ENCODE measurements at places on chromosomes 11 and 22. TPM values are rescaled to one million over a fixed set of nuclear protein-coding genes. Genes with fewer than 3 reads are reported as not detected.

OR2D2 gene
- total RNA-seq = 0.36 TPM

GRCh38 chr11:73366265-73366610, 10.0 kb upstream of the RELT start:
- H3K27ac ChIP-seq = no peak overlapping the region
- no peaks in the 10 kb centered on the region for H3K27me3 ChIP-seq
- no peak for DNase-seq
- no peak overlapping the region for H3K4me3 ChIP-seq
- peaks cover 76% of the 10 kb centered on the region for H3K36me3 ChIP-seq
- no peaks in the 10 kb centered on the region for H3K4me1 ChIP-seq

- no peak overlapping the region for H3K27ac ChIP-seq
- no peaks in the 10 kb centered on the region for H3K4me1 ChIP-seq
- peak; percentile 74 for DNase-seq
- H3K4me3 ChIP-seq = no peak overlapping the region
- H3K27me3 ChIP-seq = peaks cover 9% of the 10 kb centered on the region
- no peaks in the 10 kb centered on the region for H3K36me3 ChIP-seq
These were observed 43.2 kb downstream of the LMO1 start for GRCh38 chr11:8220261-8221045.

DNA sequence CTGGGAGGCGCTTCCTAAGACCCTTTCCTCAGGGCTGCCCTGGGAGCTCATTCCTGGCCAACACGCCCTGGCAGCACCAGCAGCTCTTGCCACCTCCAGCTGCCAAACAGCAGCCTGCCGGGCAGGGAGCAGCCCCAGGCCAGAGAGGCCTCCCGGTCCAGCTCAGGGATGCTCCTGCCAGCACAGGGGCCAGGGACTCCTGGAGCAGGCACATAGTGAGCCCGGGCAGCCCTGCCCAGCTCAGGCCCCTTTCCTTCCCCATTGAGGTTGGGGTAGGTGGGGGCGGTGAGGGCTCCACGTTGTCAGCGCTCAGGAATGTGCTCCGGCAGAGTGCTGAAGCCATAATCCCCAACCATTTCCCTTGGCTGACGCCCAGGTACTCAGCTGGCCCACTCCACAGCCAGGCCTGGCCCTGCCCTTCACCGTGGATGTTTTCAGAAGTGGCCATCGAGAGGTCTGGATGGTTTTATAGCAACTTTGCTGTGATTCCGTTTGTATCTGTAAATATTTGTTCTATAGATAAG, 7.6 kb downstream of the SLC39A13 start:
- H3K36me3 ChIP-seq = peaks cover 69% of the 10 kb centered on the region
- DNase-seq = peak; percentile 98
- no peak overlapping the region for H3K4me3 ChIP-seq
- no peaks in the 10 kb centered on the region for H3K27me3 ChIP-seq
